ENCODE measurements at places on chromosomes 6 and 20.

DNA sequence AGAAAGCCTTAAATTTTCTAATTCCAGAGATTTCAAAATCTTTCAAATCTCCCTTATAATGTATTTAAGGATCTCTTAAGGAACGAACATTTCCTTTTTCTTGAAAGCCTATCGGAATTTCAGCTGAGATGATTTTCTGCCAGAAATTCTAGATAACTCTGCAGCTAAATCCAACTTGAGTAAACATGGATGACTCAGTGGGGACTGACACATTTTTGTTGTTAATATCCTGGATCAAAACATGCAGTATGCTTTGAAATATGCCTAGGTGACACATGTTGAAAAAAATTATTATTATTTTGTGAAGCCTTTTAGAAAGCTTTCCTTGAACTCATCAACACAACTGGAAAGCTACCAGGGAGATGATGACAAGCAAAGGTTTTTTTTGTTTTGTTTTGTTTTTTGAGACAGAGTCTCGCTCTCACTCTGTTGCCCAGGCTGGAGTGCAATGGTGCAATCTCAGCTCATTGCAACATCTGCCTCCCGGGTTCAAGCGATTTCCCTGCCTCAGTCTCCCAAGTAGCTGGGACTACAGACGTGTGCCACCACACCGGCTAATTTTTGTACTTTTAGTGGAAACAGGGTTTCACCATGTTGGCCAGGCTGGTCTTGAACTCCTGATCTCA, 140.1 kb upstream of the SNX9 start:
- DNase-seq = no peak

- DNase-seq = no peak
Measured at GRCh38 chr6:70183538-70183937, 119.3 kb downstream of the COL9A1 start.

DNA sequence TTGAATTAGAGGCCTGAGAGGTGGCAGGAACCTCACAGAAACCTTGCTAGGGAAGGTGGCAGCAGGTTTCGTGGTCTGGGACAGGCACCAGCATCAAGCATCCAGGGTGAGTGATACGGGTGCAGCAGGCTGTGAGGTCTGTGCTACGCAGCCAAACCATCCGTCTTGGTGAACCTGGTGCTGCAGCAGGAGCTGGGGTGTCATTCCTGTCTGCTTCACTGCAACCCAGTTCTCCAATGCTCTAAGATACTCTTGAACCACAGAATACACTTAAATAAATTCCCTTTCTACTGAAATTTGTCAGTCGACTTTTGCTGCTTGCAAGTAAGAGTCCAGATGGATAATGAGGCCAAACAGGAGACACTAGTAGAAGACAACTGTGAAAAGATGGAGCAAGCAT, 9.7 kb upstream of the CBLN4 start:
- DNase-seq = no peak

- DNase-seq = no peak
Measured at GRCh38 chr6:3291987-3292386, 33.2 kb downstream of the PSMG4 start.

DNA sequence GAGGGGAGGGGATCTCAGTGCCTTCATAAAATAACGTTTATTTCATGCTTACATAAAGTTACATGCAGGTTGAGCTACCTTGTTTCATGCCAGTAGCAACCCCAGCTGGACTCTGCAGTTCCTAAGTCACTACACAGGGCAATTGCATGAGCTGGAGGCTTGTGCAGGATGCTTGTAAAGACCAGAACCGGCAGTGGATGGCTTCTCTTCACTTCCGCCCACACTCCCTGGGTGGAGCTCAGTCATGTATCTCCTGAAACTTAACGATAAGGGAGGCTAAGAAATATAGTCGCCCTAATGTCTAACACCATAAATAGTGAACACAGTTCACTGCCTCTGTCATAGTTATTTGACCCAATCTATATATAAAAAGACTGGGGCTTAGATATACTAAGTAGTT, 99.4 kb upstream of the RAB32 start:
- DNase-seq = no peak

GRCh38 chr6:33249732-33250630, 21.7 kb downstream of the VPS52 start:
- DNase-seq = no peak

GRCh38 chr6:32109114-32109764, at the start of gene TNXB:
Gene TNXB (minus strand): TSS chr6:32109338. CDS start chr6:32098198, 11,140 bp downstream.
- DNase-seq = no peak

GRCh38 chr6:91280494-91280830, 693.6 kb upstream of the MAP3K7 start:
- no peak for DNase-seq
